ENCODE measurements at places on chromosomes 5 and 9.

DNA sequence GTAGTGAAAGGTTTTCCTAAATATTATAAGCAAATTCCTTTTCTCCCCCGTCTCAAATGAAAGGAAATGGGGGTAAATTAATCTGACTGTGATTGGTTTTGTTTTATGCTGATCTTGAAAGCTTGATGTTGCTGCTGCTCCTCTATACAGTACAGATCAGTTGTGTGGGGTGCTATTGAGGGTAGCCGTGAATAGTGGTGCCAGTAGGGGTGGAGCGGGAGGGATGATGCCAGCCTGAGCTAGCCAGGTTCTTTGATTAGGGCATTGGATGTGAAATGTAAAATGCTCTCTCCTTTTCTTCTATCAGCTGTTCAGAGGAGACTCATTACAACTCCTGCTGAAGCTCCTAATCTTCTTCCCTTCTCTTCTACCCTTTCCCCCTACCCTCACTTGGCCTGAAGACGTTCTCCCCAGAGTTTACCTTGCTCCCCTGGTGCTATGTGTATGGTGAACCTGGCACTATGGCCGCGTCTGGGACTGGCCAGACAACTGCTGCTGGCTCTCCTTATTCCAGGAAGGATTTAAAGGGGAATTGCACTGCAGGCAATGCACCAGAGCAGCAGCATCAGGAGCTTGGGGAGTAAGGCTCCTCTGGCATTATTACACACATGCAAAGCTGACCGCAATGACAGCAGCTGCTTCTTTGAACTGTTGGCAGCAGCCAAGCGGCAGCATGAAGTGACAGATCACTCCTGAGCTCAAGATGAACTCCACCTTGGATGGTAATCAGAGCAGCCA is 566 bp downstream of the GPR21 start:
- no peak for DNase-seq

- no peak for DNase-seq
Measured at GRCh38 chr5:29950416-29951145, 1242.9 kb upstream of the CDH6 start.

DNA sequence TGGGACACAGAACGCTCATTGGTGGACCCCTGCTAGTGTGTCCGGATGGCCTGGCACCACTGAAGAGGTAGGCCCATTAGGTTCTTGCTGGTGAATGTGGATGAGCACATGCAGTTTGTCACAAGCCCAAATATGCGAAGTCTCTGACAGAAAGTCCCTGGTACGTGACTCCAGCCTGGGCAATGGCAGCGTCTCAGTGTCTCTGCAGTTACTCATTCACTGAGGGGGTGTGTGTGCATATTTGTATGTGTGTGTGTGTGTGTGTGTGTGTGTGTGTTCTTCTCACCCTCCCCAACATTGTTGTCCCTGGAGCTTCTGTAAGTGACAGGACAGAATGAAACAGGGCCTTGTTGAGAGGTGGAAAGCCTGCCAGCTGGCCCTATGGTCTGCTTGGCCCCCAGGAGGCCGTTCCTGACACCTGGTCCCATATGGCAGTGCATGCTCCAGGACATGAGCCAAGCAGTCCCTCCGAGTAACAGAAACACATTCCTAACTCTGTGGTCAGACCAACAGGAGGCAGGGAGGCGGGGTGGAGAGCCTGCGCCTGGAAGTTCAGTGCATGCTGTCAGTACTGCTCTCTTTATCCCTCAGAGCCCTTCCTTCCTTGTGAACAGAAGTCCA is 169.9 kb downstream of the SLC28A3 start:
- DNase-seq, result peak; percentile 48

GRCh38 chr5:96648023-96648422 is 14.2 kb upstream of the CAST start:
- no peak for DNase-seq

DNA sequence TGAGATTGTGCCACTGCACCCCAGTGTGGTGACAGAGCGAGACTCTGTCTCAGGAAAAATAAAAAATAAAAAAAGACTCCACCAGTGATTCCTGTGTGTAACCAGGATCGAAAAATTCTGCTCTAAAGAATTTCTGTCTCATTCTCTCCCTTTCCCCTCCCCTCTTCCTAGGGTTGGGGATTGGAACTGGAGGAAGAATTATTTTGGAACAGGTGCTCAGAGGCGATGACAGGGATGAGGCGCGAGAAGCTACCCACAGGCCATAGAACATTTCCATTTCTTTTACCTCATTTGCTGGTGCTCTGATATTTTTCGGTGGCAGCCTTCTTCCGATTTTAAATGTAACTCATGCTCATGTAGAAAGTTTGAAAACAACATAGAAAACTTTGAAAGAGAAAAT is 80.1 kb downstream of the DAPK1 start:
- no peak for DNase-seq

DNA sequence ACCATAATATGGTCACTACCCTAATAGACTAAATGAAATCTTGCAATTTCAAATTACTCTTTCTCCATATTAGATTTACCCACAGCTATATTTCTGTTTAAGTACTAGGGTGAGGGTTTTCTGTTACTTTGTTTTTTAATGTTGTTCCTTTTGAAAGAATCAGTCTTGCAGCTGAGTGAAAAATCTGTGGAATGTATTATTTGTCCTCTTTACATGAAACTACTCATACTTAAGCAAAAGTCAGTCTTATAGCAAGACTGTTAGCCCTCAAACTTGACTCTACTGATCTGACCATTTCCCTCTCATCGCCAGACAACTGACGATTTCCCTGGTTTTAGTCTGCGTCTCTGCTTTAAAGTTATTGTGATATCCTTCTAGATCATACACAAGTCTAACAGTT is 84.0 kb downstream of the PIK3R1 start:
- no peak for DNase-seq

DNA sequence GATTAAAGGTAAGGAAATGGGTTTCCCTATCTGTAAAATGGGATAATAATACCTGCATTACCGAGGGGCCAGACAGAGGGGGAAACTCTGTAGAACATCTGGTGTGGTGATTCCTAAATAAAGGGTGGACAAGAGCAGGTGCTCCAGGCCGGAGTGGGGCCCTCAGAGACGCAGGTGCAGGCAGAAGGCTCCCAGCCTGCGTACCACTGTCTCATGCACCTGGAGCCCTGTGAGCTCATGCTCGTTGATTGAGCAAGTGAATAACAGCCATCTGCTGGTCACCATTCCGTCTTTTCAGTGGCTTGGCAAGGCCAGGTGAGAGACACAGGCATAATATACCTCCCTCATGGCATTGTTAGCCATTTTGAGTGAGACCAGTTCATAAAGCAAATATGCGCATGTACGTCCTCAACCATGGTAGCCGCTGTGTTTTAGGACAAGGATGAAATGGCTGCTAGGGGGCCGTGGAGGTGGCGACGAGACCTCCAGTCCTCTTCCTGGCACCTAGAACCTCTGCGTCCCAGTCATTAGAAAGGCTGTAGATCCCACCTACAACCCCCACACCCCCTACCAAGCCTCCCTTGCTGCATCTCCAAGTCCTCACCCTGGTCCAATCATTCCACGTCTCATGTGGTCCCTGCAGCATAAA is 198.0 kb upstream of the MVB12B start:
- no peak for DNase-seq

DNA sequence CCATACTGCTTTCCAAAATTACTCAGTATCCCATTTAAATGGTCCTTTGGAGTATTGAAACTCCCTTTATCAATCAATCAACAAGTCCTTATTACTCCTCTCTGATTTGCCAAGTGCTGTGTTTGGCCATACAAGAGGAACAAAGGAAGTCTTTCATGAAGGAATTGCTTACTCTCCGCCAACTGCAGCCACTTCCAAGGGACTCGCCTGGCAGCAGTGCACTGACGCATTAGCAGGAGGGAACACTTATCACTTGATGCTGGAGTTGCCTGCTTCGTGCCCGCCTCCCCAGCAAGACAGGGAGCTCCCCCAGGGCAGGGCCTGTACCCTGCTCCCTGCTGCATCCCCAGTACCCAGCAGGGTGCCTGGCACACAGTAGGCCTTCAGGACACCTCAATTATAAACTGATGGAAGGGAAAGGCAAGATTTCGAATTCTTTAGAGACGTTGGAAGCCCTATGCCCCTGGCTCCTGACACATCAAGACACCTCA is 97.9 kb downstream of the CRB2 start:
- DNase-seq, result no peak

GRCh38 chr5:157486221-157486681 is 26.2 kb downstream of the NIPAL4 start:
- DNase-seq, result no peak

- DNase-seq, result peak; percentile 97
Measured at GRCh38 chr5:80516826-80517225, 28.9 kb downstream of the FAM151B start.

- DNase-seq, result no peak
Measured at GRCh38 chr5:127411381-127411780, 106.1 kb upstream of the PRRC1 start.

DNA sequence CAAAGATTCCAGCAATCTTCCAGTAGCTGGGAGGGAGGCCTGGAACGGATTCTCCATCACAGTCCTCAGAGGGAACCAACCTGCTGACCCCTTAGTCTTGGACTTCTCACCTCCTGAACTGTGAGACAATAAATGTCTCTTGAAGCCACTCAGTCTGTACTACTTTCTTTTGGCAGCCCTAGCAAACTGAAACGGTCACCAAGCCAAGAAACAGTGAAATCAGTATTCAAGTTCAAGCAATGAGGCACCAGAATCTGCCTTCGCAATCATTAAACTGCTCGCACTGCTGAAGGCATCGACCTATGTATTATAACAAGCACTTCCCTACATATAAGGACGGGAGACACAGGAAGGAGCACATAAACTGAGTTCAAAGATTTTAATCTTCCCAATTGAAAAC is 120.6 kb upstream of the PUM3 start:
- no peak for DNase-seq

- no peak for DNase-seq
Measured at GRCh38 chr5:62689599-62690368, 111.2 kb downstream of the LRRC70 start.

DNA sequence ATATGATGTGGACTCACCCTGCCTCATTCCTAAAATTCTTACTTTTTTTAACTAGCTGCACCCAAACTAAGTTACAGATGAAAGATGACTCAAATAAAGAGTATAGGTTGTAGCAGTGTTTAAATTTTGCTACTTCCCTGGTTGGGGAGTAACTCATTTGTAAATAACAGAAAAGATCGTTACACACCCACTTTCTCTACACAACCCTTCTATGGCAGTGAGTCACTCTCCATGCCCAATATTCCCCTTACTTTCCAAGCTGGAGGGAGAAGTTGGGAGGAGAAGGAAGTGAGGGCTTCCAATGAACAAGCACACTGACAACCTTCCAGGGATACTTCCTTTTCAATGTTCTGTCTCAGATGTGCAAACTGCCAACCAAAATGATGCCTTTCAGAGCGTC is 1.9 kb downstream of the RASEF start:
- peak; percentile 67 for DNase-seq

All from mammary epithelial cell (primary cell).